LNCaP clone FGC (cell line): ENCODE measurements at places on chromosomes 2 and 18.

DNA sequence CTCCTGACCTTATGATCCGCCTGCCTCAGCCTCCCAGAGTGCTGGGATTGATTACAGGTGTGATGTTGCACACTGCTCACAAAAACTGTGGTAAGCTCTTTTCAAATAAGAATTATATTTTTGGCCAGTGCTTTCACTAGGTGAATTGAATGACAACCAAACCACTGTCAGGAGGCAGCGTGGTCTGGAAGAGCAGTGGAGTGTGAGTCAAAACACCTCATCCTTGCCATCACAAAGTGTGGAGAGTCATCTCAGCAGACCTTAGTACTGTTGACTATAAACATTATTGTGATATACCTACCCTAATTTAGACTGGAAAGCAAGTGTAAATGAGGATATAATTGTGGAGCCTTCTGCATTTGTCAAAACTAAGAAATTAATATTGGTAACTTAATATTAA, 61.3 kb downstream of the UBE2E3 start:
- DNase-seq: no peak

DNA sequence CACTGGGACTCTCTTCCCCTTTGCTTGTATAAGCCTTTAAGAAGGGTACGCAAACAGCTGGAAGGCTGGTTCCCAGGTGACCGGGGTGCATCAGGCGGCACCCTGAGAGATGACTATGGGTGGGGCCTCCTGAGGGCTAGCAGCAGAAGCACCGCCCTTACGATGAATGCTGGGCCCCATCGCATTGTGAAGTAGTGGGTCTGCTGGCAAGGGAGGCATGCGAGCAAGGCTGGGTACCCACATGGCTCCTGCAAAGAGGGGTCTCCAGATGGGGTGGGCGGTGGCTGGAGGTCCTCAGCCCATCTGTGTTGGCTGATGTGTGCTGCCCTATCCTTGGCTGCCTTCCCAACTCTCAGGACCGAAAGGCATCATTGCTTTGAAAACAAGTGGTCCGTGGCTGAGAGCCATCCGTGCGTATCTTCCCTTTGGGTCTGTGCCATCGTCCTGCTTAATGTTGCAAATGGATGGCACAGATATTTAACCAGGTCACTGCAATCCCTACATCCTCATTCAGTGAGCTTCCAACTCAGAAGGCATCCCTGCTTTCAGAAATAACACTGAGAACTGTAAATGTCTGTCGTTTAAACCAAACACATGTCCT, 83.5 kb upstream of the GPC1 start:
- DNase-seq: no peak

- no peak for DNase-seq
Measured at GRCh38 chr2:136530146-136530545, 235.2 kb upstream of the THSD7B start.

DNA sequence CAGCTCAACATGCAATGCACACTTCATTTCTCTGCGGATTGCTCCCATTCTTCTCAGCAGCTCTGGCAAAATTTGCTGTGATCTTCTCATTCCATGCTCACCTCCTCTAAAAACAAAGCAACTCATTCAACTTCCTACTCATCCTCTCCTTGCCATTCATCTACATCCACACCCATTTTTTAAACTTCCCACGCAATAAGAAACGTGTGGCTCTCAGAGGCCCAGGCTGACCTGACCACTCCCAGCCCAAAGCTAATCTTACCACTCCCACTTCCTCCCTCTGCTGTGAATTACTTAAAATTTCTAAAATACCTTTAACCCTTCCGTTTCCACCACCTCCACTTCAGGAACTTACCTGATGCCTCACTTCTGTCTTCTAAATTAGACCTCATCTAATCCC, 15.2 kb downstream of the ABCB11 start:
- no peak for DNase-seq

- DNase-seq: no peak
Measured at GRCh38 chr2:149921911-149922616, 334.5 kb upstream of the MMADHC start.
